Epithelial cell of umbilical artery (primary cell): ENCODE measurements at places on chromosomes 3 and 15. TPM values are rescaled to one million over a fixed set of nuclear protein-coding genes. Genes with fewer than 3 reads are reported as not detected.

IL17RE gene
- total RNA-seq: 0.32 TPM in 1 of 2 replicates, not detected in the other

IL12A gene
- total RNA-seq: 1.3 and 6.4 TPM in 2 replicates

PATL2 gene
- under 0.01 and 0.76 TPM in 2 replicates for total RNA-seq

SEMA3B gene
- total RNA-seq: 0.65 and 1.4 TPM in 2 replicates

GYG1 gene
- total RNA-seq: 45.6 and 47.7 TPM in 2 replicates

DVL3 gene
- 18.5 and 19.6 TPM in 2 replicates for total RNA-seq

OCA2 gene
- not detected in 2 replicates for total RNA-seq

CLCN2 gene
- total RNA-seq: 1.9 and 3.2 TPM in 2 replicates

LRTM1 gene
- total RNA-seq: not detected in 2 replicates

KY gene
- not detected in 2 replicates for total RNA-seq

LEKR1 gene
- total RNA-seq: 0.32 TPM in 1 of 2 replicates, not detected in the other

GCHFR gene
- total RNA-seq: 6.8 and 11.2 TPM in 2 replicates

ATR gene
- 26.6 and 33.3 TPM in 2 replicates for total RNA-seq

CLDN16 gene
- total RNA-seq: under 0.01 TPM in 2 replicates

PP2D1 gene
- total RNA-seq: not detected in 2 replicates

BCL2A1 gene
- total RNA-seq: 0.76 and 2.3 TPM in 2 replicates

ALPK3 gene
- 9.1 and 13.1 TPM in 2 replicates for total RNA-seq

FOXB1 gene
- not detected in 2 replicates for total RNA-seq

THBS1 gene
- 6,476 and 6,779 TPM in 2 replicates for total RNA-seq

FMN1 gene
- under 0.01 and 0.15 TPM in 2 replicates for total RNA-seq

SLC7A14 gene
- 1.4 and 1.9 TPM in 2 replicates for total RNA-seq

CYP1A1 gene
- 1.6 and 3.0 TPM in 2 replicates for total RNA-seq

CACNA1D gene
- not detected in 2 replicates for total RNA-seq

MCF2L2 gene
- total RNA-seq: 1.2 and 1.3 TPM in 2 replicates

ARGFX gene
- not detected in 2 replicates for total RNA-seq

PDIA3 gene
- total RNA-seq: 179 and 183 TPM in 2 replicates

RAD51 gene
- 5.8 and 9.6 TPM in 2 replicates for total RNA-seq

PROS1 gene
- 4.9 and 8.1 TPM in 2 replicates for total RNA-seq

SLCO2A1 gene
- total RNA-seq: 0.15 and 0.65 TPM in 2 replicates

STAC gene
- 0.46 TPM in 1 of 2 replicates, not detected in the other for total RNA-seq

RGMA gene
- total RNA-seq: not detected in 2 replicates

LARP6 gene
- total RNA-seq: 14.4 and 16.9 TPM in 2 replicates

RTP2 gene
- total RNA-seq: not detected in 2 replicates

GOLGA6A gene
- not detected in 2 replicates for total RNA-seq

LDHAL6B gene
- total RNA-seq: not detected in 2 replicates

BCHE gene
- total RNA-seq: 12.0 and 36.5 TPM in 2 replicates

MEGF11 gene
- total RNA-seq: not detected in 2 replicates

PCNP gene
- 94.2 and 111 TPM in 2 replicates for total RNA-seq

ACAA1 gene
- total RNA-seq: 38.3 and 43.8 TPM in 2 replicates

TRPM7 gene
- 22.7 and 41.6 TPM in 2 replicates for total RNA-seq

SYNM gene
- 3.9 and 14.3 TPM in 2 replicates for total RNA-seq

SCAANT1 gene
- not detected in 2 replicates for total RNA-seq

TMEM42 gene
- 11.9 and 12.0 TPM in 2 replicates for total RNA-seq

NFKBIZ gene
- 7.6 and 14.0 TPM in 2 replicates for total RNA-seq

TEX55 gene
- total RNA-seq: not detected in 2 replicates

NDUFB4 gene
- total RNA-seq: 17.3 and 32.2 TPM in 2 replicates

NPRL2 gene
- 18.7 and 20.8 TPM in 2 replicates for total RNA-seq

TXNRD3 gene
- 7.3 and 8.4 TPM in 2 replicates for total RNA-seq

SAXO2 gene
- 0.46 TPM in 1 of 2 replicates, not detected in the other for total RNA-seq

LRRC15 gene
- not detected in 2 replicates for total RNA-seq

VIPR1 gene
- 0.32 and 0.46 TPM in 2 replicates for total RNA-seq

ASB14 gene
- not detected in 2 replicates for total RNA-seq

RTP3 gene
- total RNA-seq: not detected in 2 replicates

EAF1 gene
- 22.5 and 27.9 TPM in 2 replicates for total RNA-seq

ISG20 gene
- 13.0 and 17.2 TPM in 2 replicates for total RNA-seq

LMAN1L gene
- total RNA-seq: not detected in 2 replicates

SPINK8 gene
- total RNA-seq: not detected in 2 replicates
